ENCODE measurements at places on chromosomes 13 and 19. TPM values are rescaled to one million over a fixed set of nuclear protein-coding genes. Genes with fewer than 3 reads are reported as not detected.

DNA sequence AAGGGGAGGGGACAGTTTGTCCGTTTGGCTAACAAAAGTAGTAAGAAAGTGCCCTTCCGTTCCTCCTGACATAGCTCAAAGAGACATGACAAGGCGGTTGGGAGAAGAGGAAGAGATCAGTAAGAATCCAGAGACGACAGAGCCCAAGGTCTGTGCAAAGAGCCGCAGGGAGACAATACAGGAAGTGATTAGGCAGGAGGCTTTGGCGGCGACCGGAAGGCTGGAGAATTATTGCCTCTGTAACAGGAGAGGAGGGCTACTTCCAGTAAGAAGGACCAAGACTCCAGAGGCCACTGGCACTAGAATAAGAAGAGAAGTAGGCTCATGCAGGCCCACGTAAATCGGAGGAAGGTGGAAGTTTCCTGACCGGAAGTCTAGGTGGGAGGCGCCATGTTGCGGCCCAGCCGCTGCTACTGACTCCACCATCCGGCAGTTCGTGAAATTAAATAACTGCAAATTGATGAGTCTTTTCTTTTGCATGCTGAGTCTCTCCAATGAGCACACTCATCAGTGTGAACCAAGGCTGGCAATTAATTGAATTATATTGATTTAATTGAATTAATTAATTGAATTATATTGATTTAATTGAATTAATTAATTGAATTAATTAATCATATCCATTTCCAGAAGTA is 9.9 kb downstream of the RFX2 start:
- DNase-seq, result no peak

NOVA2 gene
- 8.0 TPM for total RNA-seq

FFAR1 gene
- not detected for total RNA-seq

GRCh38 chr19:6233056-6233826 is 46.5 kb downstream of the MLLT1 start:
- no peak for DNase-seq

- DNase-seq, result peak; percentile 81
Observed at GRCh38 chr13:20997301-20998161, 63.9 kb downstream of the LATS2 start.

- peak; percentile 77 for DNase-seq
Observed at GRCh38 chr13:113428871-113429607, 24.2 kb downstream of the ADPRHL1 start.

GRCh38 chr19:49520705-49521319 is 7.0 kb upstream of the RCN3 start:
- no peak for DNase-seq

DNA sequence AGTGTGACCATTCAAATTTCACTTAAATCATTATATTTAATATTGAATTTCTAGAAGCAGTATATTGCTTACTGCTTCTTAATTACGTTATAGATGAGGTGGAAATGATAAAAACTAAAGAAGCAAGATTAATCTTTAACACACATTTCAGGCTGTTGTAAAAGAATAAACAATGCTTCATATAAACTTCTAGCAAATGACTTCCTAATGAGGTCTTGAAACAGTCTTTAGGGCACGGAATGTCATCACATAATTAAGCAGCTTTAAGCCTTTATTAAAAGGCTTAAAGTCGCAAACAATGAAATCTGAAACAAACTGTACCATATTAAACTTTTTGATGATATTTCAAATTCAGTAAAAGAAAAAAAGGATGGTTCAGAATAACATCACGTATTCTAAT is 1.9 kb downstream of the SLITRK6 start:
- no peak for DNase-seq

ZNF175 gene
- 9.2 TPM for total RNA-seq

DNA sequence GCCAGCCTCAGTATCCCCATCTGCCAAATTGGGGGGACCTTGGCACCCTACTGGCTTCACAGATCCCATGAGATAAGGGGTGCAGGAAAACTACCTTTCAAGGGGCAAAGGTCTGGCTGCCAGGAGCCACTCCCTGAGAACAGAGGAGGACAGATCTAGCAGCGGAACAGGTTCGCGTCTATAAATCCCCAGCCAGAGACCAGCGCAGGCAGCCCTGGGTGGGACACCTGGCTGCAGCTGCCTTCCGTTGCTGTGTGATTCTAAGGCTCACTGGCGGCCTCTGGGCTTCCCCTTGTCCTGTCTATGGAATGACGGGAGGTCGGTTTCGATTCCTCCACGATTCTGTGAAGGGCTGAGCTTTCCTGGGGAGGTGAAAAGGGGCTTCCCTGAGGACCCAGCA is 7.3 kb downstream of the RELB start:
- no peak for DNase-seq

GRCh38 chr19:45420871-45421270 is 2.8 kb downstream of the ERCC1 start:
- DNase-seq, result no peak
